ENCODE measurements at places on chromosomes 1 and 21. TPM values are rescaled to one million over a fixed set of nuclear protein-coding genes. Genes with fewer than 3 reads are reported as not detected.

CFAP141 gene
- total RNA-seq: not detected

- peak; percentile 77 for DNase-seq
These were observed 29.9 kb upstream of the CTBS start for GRCh38 chr1:84603941-84604830.

DNA sequence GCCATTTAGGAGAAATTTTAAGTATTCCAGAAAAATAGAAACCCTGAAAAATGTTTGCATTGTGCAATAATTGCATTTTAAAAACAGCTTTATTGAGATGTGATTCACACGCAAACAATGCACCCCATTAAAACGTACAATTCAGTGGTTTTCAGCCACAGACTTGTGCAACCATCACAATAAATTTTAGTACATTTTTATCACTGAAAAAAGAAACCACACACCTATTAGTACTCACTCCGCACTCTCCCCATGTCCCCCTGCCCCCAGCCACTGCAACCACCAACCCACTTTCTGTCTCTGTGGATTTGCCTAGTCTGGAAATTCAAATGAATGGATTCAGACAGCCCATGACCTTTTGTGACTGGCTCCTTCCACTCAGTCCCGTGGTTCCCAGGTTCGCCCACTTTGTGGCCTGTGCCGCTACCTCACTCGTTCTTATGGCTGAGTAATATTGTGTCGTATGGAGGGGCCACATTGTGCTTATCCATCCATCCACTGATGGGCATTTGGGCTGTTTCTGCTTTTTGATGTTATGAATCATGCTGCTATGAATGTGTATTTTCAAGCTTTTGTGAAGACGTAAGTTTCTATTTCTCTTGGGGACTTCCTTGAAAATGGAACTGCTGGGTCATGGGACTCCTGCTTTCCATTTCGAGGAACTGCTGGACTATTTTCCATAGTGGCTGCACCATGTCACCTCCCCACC is 147.7 kb upstream of the ARHGEF16 start:
- DNase-seq: peak; percentile 56

- DNase-seq: no peak
These were observed 53.3 kb upstream of the TSPAN2 start for GRCh38 chr1:115142616-115143015.

OR10R2 gene
- not detected for total RNA-seq

DNA sequence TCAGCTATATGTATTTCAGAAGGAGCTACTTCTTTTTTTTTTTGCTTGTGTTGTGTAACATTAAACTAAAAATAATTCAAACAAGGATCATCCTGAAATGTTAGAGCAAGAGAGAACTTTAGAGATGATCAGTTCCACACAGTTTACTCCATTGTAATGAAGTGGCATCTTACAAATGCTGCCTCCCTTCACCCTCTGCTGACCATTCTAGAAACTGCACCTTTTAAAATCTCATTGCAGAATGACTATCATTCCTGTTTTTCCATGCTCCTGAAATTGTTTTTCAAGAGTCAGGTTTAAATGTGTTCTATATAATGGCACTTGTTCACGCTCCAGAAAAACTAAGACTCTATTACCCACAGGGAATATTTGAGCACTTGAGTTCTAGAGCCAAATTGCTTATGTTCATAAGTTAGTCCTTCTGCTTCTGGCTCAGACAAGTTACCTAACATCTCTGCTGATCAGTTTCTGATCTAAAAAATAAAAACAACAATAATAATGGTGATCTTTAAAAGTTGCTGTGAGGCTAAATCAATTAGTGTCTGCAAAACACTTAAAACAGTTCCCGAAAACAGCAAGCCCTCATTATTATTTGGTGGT is 21.5 kb upstream of the SLC44A5 start:
- DNase-seq: no peak

- DNase-seq: no peak
These were observed 229.8 kb downstream of the DISC1 start for GRCh38 chr1:231856426-231856825.

DNA sequence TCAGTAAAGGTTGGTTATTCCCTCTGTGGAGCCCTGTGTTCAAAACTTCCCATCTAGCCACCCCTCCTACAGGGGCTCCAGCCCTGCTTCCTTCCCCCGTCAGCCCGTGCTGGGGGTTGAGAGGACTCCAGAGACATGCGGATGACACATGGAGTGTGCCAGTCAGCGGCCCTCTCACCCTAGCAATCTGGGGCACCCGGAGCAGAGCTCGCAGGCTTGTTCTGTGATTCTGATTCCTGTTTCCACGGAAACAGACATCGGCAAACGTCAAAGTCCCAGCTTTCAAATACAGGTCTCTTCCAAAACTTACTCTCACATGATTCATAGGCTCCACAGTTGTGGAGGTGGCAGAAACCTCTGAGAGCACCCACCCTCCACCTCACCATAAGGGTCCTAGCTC is 9.8 kb upstream of the SSBP3 start:
- DNase-seq: no peak

CYP4A11 gene
- total RNA-seq: not detected

GRCh38 chr1:175209493-175209921 is 16.9 kb upstream of the KIAA0040 start:
- DNase-seq: no peak

DNA sequence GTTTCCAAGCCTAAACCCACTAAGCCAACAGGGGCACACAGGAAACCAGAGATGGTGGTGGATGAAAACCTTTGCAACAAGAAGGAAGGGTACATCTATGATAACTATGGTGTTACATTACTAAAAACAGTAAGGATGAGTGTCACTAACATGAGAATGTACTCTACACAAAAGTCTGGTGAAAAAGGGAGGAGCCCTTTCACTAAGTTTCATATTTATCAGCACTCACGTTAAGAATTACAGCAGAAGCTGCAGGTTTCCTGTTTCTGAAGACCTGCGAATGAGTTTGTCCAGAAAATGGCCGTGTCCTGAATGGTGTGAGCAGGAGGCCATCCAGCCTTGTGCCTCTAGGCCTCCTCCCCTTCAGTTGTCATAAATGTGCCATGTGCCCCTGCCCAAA is 17.8 kb downstream of the ABCG1 start:
- DNase-seq: no peak

DNAH14 gene
- not detected for total RNA-seq

NDC1 gene
- total RNA-seq: 46.4 TPM

DNA sequence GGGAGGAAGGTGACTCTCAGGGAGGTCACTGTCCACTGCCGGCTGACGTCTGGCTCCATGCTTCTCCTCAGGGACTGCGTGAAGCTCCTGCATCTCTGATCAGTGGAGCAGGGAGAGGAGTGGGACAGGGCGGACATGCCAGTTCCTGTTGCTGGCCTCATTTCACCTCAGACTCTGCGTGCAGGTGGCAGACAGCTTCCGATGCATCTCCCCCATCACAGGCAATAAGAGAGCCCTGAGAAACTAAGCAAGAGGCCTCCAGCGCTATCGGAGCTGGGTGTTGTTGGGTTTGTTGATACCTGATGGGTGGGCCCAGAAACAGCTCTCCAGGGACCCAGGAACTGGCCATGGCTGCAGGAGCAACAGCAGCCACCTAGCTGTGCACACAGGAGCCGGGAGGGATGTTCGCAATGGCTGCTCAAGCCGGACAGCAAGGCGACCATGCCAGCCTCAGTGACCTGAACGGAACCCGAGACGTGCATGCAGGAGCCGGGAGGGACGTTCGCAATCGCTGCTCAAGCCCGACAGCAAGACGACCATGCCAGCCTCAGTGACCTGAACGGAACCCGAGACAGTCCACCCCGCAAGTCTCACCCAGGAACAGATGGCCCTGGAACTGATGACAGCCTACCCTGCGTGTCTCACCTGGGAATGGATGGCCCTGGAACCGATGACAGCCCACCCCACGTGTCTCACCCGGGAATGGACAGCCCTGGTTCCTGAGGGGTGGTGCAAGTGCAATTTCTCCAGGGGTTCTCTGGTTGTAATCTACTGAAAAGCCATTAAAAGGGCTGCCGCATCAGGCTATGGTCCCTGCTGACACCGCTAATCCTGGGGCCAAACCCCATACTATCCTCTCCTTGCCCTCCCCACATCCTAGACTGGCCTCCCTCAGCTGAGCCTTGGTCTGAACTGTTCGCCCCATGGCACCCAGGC is 14.2 kb upstream of the PCBP3 start:
- no peak for DNase-seq

SH2D5 gene
- 17.9 TPM for total RNA-seq

GRCh38 chr1:97904534-97904933 is 16.3 kb downstream of the DPYD start:
- DNase-seq: no peak

DNA sequence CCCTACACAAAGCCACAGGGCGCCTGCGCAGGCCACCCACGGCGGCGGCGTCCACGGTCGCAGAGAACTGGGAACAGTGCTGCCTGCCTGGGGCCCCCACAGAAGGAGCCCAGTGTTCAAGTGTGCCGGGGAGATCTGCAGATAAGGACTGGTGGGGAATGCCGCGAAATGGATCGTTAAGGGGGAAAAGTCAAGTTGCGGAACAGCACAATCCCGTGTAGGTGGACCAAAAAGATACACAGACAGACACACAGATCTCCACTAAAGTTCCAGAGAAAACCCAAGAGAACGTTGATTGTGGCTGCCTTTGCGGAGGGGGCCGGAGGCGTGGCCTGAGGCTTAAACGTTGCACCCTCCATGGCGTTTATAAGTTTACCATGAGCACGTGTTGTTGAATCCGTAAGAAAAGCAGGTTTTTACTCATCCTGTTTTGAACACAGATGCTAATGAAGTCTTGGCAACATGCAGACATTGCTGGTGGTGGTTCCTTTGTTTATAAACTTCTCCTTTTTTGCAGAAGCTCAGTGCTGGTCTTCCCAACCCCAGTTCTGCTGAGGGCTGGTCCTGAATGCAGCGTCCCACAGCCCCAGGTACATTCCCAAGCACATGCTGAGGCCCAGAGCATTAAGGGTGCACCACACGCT is 4.1 kb downstream of the SPATC1L start:
- no peak for DNase-seq

DNA sequence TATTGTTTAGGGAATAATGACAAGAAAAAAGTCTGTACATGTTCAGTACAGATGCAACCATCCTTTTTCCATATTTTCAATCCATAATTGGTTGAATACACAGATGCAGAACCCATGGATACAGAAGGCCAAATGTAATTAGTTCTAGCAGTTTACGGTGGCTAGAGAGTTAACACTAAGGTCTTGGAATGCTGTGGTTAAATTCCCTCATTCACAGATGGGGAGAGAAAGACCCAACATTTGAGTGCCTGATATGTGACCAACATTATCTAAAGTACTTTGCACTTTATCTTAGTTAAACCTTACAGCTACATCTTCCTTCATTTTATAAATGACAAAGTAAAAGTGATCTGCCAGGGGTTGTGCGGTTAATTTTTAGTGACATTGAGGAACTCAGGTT is 5.3 kb downstream of the SCMH1 start:
- DNase-seq: no peak

DNA sequence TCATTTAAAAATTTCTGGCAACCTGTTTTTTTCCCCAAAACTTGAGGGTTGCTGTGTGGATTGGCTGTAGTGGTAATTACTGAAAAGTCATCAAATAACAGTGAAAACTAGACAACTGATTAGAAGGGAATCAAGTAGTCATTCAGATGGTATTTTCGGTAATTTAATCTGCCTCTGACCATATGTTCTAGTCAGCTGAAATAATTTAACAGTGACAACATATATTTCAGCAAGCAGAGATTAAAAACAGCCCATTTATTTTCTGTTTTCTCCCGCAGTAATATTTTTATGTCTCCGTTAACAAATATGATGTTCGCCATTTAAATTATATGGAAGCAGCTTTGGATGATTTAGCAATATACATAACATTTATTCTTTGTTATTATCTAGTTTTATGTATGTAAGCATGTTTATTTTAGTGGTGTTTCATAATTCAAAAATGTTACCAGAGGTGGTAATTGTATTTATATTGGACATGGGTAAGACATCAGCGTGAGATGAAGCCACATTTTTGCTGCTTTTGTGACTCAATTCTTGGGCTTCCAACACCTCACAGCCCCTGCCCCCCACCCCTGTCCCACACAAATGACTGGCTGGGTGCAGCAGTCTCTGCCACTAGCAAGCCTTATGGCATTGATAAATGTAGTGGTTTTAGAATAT is 104.4 kb downstream of the GALNT2 start:
- no peak for DNase-seq

DNA sequence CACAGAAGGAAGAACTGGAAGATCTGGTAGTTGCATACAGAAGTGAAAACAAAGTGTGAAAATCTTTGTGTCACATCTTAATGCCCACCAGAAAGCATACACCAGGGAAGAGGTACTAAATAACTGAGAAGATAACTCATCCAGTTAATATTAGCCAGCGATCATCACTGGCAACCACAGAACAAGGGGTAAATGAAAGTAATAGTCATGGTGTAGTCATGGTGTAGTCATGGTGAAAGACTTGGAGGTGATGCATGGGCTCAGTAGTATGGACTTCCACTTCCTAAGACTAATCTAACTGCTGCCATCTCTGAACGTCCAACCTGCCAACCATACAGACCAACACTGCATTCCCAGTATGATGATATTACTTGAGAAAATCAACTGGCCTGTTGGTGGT is 481.2 kb upstream of the NR5A2 start:
- DNase-seq: no peak

DNA sequence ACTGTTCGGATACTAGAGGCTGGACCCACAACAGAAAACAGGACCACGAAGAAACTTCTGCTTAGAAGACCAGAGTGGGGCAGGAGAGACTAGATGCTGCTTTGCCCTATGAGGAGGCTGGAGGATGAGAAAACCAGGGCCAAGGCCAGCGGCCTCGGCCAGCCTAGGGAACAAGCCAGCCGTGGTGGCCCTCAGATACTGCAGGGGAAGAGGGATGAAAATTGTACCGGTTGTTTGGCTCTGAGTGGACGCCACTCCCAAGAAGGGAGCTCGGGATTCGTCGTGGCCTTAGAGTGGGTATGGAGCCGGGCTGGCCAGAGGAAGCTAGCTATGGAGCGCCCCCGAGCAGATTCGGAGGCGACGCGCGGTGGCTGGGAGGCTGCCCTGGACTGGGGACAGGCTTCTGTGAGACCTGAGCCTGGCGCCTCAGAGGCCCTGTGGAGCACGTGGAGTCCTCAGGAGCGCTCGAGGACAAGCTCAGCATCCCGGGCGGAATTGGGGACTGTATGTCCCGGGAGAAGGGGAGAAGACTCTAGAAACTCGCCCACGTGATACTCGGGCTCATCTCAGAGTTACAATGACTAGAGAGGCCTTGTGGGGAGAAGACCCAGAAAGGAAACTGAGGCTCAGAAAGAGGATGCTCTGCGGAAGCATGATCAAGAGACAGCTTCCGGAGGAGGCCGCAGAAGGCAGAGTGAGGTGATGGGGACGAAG is 2.8 kb downstream of the PRRX1 start:
- no peak for DNase-seq

ERO1B gene
- total RNA-seq: 3.8 TPM

CCDC17 gene
- 0.38 TPM for total RNA-seq

- peak; percentile 97 for DNase-seq
These were observed 7.2 kb upstream of the TACSTD2 start for GRCh38 chr1:58584082-58584895.

- peak; percentile 54 for DNase-seq
These were observed 17.5 kb downstream of the ZBTB18 start for GRCh38 chr1:244068567-244068966.

All from A172 (cell line).